ENCODE measurements at places on chromosomes 11 and 22. TPM values are rescaled to one million over a fixed set of nuclear protein-coding genes. Genes with fewer than 3 reads are reported as not detected.

Gene RGL4
- total RNA-seq = 15.2 TPM

DNA sequence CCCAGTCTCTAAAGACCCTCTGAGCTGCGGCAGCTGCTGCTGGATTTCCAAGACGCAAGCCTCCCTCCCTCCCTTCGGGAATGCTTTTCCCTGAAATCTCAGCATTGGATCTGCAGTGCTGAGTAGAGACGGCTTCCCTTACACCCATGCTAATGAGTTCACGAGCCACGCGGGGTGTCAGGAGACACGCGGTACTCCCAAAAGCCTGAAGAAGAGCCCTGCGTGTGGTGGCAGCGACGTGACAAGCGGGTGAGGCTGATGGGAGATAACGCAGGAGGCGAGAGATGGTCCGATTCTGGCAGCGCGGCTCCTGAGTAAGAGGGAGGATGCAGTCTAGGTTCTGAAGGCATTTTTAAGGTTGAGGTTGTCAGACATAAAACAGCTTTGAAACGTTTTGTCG is 74.4 kb upstream of the ASPHD2 start:
- DNase-seq = no peak

Gene MYEOV
- total RNA-seq = not detected

Gene FOLR2
- 0.31 TPM for total RNA-seq

Gene SCARF2
- total RNA-seq = 2.9 TPM

Gene DBX1
- total RNA-seq = not detected

DNA sequence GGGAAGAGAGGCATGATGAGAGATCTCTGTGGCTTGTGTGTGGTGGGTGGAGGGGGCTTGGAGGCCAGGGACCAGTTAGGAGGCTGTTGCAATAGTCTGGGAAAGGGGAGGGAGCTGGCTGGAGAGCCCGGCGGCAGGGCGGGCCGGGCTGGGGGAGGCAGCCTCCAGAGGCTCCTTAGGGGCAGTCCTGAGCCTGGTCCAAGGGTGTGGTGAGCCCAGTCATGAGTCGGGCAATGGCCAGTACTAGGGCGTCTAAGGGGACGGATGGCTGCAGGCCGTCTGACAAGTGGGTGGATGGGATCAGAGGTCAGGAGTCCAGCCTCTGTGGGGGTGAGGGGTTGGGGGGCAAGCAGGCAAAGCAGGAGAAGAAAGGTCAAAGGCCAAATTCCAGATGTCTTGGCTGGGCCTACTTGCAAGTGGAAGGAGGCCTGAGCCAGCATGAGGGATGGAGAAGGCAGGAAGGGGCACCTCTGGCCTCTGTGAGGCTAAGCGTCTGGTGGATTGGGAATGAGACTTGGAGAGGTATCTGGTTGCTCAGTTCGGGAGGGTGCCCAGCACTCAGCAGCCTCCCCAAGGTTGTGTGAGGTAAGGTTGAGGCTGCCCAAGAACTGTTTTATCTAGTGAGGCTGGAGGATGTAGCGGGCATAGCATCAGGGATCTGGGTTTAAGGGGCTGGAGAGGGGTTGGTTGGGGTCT is 6.0 kb upstream of the CD248 start:
- no peak for DNase-seq

Gene OR52E8
- not detected for total RNA-seq

Gene HEPACAM
- not detected for total RNA-seq

Gene SCGB1D2
- total RNA-seq = not detected

DNA sequence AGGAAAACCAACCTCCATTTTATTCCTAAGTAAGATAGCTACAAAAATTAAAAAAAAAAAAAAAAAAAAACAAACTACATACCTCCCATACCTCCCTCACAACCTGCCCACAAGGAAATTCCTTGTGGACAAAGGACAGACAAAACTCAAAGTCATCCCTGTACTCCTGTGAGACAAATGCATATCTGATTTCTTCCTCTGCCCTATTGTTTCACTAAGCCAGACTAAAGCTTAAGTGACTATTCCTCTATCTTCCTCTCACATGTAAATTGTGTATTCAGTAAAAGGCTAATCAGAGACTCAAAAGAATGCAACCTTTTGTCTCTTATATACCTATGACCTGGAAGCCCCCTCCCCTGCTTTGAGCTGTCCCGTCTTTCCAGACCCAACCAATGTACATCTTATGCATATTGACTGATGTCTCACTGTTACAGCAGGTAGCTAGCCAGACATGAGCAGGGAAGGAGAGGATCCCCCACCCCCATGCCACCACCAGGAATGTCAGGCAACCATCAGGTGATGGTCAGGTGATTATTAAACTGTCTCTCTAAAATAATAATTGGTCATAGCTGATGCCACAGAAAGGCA is 289.4 kb downstream of the SBF2 start:
- no peak for DNase-seq

- no peak for DNase-seq
Observed at GRCh38 chr11:83088965-83089364, 17.3 kb upstream of the RAB30 start.

DNA sequence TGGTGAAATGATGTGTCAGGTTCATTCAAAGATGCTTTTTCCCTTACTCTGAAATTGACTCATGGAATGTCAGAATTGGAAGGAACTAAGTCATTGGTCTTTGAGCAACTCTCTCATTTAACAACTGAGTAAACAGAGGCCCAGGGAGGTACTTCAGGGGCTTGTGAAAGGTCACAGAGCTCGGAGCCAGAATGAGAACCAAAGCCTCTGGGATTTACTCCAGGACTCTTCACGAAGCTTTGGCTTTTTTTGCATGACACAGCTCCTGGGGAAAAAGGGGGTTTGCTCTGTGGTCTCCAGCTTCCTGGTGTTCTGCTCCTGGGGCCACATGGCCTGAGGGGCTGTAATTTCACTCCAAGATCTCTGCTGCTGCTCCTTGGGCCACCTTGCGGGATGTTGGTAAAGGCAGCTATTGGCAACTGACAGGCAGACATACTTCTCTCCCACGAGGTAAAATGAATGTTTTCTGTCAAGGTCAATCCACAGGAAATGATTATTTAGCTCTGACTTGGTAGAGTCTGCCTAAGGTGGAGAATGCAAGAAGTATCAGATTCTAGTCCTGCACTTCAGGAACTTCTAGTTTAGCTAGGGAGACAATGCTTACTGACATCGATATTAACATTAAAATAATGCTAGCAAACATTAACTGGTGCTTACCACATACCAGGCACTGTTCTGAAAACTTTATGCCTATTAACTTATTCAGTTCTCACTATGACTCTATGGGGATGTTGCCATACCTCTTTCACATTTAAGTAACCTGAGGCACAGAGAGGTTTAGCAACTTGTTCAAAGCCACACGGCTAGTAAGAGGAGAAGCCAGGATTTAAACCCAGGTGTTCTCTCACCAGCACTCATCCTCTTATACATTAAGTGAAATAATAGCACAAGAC is 16.1 kb downstream of the PKNOX2 start:
- DNase-seq = no peak

GRCh38 chr11:118689503-118689851 is 10.0 kb upstream of the TREH start:
- no peak for DNase-seq

Gene C11orf52
- not detected for total RNA-seq

- DNase-seq = no peak
Observed at GRCh38 chr11:127670374-127671119, 670.0 kb upstream of the KIRREL3 start.

Gene PATE2
- total RNA-seq = not detected

Gene CYP2D6
- 9.2 TPM for total RNA-seq

DNA sequence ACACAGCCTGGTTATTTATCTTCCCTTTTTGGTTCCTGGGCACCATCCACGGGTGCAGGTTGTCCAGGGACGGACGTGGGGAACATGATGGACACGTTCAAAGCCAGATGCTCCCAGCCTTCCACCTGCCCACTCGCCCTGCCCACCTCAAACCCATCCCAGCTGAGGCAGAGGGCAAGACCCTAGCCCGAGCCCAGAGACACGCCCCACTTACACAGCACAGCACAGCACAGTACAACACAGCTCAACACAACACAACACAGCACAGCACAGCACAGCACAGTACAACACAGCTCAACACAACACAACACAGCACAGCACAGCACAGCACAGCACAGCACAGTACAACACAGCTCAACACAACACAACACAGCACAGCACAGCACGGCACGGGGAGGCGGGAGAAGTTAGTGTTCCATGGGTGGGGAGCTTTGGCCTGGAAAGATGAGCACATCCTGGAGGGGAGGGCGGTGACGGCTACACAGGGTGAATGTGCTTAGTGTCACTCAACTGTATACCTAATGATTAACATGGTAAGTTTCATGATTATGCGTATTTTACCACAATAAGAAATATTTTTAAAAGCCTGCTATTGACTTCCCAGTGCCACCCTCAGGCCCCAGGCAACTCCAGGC is 1507.5 kb downstream of the BRD1 start:
- no peak for DNase-seq

GRCh38 chr11:128448200-128448886 is 139.0 kb downstream of the ETS1 start:
- no peak for DNase-seq

Gene OR2AT4
- total RNA-seq = not detected

DNA sequence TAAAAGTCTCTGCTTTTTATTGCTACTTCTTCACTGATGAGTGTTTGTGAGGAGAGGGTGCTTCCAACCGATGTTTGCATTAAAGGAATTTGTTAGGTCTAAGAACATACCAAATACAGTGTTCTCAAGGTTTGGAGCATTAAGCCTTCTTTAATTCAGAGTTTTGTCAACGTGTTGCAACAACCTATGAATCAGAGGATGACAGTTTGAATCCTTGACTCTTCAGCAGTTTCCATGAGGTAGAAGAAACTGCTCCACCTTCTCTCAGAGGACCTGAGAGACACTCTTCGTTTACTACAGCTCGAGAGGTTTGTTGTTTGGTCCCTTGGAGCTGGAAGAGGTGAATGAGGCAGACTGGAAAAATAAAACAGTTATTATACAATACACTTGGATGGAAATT is 55.7 kb downstream of the NCAM1 start:
- DNase-seq = no peak

DNA sequence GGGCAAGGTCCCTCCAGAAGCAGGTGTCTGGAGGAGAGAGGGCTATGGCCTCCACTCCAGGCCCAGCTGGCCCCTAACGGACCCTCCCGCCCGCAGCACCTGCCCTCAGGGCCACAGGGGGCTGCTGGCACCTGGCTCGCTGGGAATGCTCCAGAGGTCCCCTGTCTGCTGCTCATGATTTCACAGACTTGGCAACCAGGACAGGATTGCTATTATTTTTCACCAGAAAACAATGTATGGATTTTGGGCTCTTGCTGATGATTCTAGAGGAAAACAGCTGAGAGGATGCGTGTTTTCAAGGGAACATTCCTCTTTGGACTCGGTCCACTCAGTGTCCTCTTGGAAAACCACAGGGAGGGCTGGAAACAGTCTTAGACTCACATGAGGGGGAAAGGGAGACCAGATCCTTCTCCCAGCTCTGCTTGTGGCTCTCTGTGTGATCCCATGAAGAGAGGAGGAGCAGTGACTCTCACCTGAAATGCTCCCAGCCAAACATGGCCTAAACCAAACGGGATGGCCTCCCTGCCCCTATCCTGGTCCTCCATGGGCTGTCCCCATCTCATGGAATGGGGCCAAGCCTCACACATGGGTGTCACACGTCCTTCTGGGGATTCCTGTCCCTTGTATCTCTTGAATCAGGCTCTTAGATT is 15.8 kb downstream of the MYEOV start:
- DNase-seq = no peak

Measured in naive thymus-derived CD8-positive, alpha-beta T cell (primary cell).